ENCODE measurements at places on chromosomes 7 and 10. TPM values are rescaled to one million over a fixed set of nuclear protein-coding genes. Genes with fewer than 3 reads are reported as not detected.

GRCh38 chr10:128047991-128048818 is 78.0 kb downstream of the MKI67 start:
- no peak for DNase-seq

DNA sequence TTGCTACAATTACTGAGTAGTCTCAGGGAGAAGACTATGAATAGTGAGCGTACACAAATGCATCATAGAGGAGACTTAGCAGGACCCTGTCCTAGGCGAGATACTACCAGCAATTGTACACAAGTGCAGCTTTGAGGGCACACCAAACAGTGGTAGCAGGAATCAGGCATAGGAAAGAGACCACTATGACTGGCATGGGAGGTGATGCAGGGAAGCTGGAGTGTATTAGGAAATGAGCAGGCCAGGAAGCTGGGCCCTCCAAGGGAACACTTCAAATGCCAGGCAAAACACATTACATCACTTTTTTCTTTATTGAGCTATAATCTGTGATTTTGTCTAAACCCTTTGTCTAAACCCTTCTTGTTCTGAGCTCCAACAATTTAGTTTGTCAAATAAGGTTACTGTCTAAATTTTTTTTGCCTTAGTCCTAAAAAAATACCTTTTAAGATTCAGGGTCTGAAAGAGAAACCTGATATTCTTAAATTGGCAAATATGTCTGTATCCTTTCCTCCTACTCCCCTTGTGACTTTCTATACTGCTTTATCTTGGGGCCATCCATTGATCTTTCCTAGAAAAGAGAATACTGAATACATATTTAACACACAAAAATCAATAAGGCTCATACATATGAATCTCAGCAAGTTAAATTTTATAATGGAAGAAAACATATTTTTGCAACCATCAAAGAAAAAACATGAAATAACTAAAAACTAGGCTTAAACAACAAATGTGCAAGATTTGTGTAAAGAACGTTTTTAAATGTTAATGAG is 193.8 kb upstream of the PHYHIPL start:
- no peak for DNase-seq

- DNase-seq = no peak
Observed at GRCh38 chr7:117090791-117091190, 137.5 kb downstream of the ST7 start.

GRCh38 chr7:102024769-102025391 is 207.5 kb downstream of the CUX1 start:
- no peak for DNase-seq

DNA sequence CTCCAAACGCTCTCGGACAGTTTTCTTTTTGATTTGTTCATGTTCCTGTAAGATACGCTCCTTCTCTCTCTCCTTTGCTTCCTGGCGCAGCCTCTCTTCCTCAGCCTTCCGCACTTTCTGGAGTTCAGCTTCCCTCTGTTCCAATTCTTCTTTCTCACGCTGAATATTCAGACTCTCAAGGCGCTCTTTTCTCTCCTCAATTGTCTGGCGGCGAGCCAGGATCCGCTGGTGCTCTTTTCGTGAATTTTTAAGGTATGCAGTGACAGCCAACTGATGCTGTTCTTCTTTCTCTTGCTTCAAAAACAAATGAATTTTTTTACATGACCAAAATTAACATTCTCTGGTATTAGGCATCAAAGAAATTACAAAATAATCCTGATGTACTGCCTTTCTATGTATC is 22.6 kb downstream of the EIF3A start:
- no peak for DNase-seq

Gene PYROXD2
- total RNA-seq = 4.1 TPM

DNA sequence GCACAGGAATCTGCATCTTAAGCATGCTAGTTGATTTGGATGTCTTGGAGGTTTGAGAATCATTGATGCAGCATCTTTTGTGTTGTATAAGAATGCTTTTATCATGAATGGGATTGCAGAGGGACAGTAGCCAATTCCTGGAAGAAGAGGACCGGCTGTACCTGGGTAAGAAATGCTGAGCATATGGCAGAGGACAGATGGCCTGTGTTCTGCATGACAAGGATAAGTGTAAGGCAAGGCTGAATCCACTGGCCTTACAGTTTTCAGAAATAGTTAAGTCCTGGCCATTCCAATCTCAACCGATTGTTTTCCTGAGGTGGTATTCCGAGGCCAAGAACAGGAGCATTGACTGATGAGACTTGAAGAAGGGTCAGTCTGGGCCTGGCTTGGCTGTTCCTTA is 24.4 kb upstream of the KBTBD2 start:
- DNase-seq = no peak

DNA sequence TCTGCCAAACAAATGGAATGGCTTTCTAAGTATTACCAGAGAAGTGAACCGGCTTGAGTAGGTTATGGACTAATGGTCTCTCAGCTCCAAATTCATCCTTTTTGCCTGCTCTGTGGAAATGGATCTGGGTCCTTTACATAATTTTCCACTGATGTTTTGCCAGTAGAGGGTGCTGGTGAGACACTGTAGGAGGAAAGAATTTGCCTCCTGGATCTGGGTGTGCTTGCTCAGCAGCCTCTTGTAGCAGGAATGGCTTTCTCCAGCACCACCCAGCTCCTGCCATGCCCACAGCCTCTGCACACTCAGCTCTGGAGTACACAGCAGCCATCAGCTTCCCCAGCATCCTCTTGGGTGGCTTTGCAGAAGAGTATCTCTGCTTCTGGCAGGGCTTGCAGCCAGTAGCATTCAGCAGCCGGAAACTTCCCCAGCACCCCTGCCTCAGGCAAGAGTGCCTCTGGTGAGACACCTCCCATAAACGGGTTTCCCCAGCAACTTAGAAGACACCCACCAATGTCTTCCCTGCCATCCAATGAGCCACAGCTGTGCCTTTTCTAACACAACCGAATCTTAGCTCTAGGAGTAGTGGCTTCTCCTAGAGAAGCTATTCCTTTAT is 235.0 kb upstream of the PLPP4 start:
- DNase-seq = no peak

DNA sequence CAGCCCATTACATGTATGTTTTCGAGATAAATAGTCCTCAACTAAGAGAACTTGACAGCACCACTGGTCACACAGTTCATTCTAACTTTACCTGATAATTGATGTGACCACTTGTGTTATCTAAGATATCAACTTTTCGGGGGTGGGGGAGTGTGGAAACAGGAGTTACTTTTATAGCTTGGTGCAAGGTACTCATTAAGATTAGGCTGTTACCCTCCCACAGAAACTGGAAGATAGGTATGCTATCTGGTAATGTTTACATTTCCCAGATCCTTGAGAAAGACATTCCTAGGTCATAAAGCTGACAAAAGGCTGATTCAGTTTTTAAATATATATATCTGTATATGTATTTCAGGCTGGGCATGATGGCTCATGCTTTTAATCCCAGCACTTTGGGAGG is 11.1 kb downstream of the ERVW-1 start:
- no peak for DNase-seq

Gene HMX3
- not detected for total RNA-seq

GRCh38 chr7:26233902-26234511 is 32.5 kb downstream of the CBX3 start:
- DNase-seq = no peak

DNA sequence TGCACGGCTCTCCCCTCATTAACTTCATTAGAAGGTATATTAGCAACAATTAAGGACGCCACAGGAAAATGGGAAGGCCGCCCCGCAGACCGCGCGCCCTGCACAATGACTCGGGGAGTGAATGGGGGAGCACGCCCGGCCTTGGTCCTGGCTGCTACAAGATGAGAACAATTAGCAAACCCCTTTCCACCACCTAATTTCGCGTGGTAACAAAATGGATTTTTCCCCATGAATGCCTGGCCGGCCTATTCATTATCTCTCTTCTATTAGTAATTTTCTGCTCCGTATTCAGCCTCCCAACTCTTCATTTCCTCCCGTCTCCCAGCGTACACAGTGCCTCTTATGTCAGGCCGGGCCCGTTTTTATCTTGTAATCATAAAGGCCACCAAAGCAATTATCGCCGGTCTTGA is 346.9 kb downstream of the DNAJB6 start:
- DNase-seq = peak; percentile 65

GRCh38 chr7:69608878-69609277 is 10.6 kb downstream of the AUTS2 start:
- no peak for DNase-seq

Gene ANK3
- total RNA-seq = 76.2 TPM

DNA sequence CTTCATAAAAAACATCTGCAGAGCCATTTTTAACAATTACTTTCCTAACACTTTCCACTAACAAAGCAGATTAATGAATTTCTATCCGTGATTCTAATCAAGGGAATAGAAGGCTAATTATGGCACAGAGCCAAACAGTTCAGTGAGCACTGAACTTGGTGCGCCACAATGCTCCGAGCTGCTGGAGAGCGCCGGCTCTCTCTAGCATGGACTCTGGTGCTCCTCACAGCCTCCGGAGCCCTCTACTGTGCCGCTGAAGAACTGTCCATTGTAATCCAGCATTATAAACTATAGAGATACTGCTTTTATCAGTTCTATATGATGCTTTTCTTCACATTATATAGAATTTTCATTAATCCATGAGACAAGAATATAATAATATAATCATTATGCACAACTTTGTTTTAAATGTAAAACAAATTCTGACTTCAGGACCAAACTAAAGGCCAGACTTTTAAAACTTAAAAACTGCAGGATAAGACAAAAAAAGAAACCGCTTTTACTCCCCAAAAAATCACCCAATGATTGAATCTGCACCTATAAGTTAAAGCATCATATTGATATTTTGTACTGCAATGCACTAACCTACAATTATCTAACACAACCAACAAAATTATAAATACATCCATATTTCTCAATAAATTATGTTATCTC is 123.6 kb downstream of the RNF32 start:
- DNase-seq = no peak

- no peak for DNase-seq
Observed at GRCh38 chr10:17859492-17860156, 50.5 kb downstream of the MRC1 start.

DNA sequence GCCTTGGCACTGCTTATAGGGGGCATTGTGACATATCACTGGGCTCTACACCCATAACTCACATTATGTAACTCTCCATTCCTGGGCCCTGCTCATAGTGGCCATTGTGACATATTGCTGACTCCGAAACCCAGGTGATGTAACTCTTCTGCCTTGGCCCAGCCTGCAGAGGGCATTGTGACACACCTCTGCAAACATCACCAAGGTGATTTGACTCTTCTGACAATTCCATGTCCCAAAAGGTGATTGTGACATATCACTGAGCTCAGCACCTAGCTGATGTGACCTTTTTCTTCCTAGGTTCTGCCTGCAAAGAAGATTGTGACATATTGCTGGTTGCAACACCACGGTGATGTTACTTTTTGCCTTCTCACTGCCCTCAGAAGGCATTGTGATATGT is 36.5 kb upstream of the ZNF680 start:
- DNase-seq = no peak

DNA sequence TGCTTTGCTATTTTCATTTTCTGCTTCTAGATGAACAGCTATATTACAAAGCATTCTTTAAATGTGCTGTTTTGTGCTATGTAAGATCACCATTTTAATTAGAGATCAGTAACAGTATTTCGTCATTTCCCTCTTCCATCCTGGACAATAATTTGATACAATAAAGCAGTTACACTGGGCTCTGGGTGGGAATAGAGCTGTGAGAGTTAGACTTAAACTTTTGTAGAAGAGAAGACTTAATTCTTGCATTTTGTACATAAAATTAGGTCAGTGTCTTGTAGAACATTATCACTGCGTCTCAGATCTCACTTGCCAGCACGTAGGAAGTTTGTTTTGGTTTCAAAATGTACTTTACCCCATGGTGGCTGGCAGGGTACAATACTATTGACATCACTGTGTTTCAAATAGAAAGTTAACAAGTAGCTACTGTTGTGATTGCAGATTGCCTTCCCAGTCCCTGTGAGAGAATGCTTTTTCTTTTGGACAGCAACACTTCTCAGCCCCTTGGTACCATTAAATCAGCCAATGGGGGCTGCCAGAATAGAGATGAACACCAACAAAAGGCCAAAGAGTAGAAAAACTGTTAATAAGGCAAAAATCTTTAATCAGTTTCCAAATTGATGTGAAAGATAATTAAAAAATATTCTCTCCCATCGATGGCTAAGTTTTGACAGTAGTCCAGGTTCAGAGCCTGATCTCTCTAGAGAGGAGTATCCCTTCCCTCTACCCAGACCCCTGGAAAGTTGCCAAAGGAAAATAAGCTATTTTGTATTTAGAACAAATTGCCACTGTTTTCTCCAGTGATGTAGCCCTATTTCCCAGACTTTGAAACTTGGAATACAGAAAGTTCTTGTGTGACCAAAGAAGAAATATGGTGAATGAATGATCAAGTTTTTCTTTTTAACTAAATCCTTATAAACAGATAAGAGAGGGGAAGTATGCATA is 35.1 kb downstream of the SMNDC1 start:
- no peak for DNase-seq

- no peak for DNase-seq
Observed at GRCh38 chr10:54900584-54900983, 99.6 kb upstream of the PCDH15 start.

DNA sequence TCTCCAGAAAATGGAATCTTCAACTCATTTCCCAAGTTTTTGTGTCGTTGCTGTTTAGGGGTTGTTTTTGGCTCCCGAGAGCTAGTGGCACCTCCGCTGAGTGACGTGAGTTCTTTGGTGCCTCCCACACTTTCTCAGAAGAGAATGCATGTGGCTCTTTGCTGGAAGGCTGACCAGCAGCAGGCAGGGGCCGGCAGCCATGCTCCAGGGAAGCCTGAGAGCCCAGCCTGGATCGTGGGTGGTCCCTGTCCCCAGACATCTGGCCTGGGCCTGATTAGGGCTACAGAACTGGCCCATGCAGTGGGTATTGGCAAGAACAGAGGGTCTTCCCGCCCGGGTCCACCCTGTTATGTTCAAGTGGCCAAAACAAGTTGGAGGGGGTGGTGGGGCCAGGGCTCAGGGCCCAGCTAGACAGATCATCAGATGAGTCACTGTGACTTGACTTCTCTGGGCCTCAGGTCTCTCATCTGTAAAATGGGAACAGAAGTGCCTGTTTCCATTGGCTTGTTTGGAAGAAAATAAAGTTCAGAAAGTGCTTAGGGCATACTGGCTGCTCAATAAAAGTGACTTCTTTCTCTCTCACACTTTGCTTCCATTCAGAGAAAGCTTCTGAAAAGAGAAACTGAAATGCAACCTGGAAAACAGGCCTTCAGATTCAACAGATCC is 83.1 kb downstream of the STRA8 start:
- peak; percentile 72 for DNase-seq

DNA sequence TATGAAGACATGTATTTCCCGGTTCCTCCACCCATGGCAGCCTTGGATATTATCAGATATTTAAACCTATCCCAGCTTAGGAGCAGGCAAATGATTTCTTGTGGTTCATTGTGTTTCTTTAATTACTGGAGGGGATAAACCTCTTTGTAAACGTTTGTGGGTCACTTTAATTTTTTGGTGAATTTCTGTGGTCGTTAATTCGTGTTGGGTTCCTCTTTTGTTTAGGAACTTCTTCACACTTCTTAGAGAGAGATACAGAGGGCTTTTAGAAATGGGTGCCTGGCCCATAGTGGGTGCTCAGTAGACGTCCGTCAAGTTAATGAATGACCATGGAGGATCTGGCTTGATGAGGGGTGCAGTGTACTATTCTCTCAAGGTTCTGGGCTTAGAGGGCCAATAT is 27.2 kb upstream of the NUB1 start:
- DNase-seq = no peak

Gene PDE1C
- total RNA-seq = 3.5 TPM
